ENCODE measurements at places on chromosomes 11 and 22.

- DNase-seq: peak; percentile 85
These were observed 4.0 kb downstream of the P4HA3 start for GRCh38 chr11:74307434-74307833.

DNA sequence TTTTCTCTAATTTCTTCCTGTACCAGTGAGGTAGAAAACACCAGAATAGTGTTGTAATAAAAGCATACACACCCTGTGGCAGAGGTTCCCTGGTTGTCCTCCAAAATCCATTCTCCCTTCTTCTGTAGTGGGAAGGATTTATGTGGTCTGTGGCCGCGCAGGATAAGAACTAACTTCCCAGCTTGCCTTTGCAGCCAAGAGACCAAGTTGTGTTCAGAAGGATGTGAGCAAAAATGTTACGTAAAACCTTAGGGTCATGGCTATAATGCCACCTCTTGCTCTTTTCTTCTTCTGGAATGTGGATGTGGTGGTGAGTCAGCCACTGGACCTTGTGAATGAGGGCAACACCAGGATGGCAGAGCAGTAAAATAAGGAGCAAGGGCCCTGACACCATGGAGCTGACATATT is 28.4 kb downstream of the CCDC90B start:
- DNase-seq: peak; percentile 94

GRCh38 chr11:59944720-59945119 is 6.5 kb downstream of the OOSP1 start:
- DNase-seq: no peak

GRCh38 chr11:122287401-122287800 is 171.4 kb upstream of the BLID start:
- DNase-seq: no peak

All from choroid plexus epithelial cell (primary cell).